ENCODE measurements at places on chromosomes 7 and 10.
A peak's percentile ranks its signal among the peaks of the same experiment; 100 is the strongest.

GRCh38 chr7:67344481-67345193, 348.0 kb downstream of the TYW1 start:
- no peak for DNase-seq

- DNase-seq, result peak; percentile 10
Measured at GRCh38 chr10:4514445-4515108, 311.4 kb upstream of the AKR1E2 start.

DNA sequence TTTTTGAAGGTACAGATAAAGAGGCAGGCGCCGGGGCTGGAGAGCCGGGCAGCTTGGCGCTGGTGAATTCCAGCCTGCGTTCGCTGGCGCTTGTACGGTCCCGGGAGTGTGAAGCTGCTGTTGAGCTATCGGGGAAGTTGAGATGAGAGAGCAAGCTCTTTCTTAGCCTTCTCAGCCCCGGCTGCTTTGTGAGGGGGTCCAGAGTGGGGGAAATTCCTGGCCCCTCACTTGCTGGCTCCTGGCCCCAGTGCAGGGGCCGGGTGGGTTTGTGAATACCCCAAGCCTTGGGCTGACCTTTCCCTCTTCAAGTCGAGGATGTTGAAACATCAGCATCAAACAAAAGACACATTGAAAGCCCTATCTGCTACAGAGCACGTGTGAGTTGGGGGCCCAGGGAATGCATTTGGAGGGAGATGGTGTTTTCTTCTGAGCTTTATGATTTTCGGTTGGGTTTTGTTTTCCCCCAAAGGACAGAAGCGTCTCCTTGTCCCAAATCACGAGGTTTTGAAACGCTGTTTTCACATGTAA, 2.7 kb downstream of the ZMIZ1 start:
- DNase-seq, result no peak

- peak; percentile 4 for DNase-seq
Measured at GRCh38 chr10:5711642-5712041, 27.0 kb downstream of the TASOR2 start.

DNA sequence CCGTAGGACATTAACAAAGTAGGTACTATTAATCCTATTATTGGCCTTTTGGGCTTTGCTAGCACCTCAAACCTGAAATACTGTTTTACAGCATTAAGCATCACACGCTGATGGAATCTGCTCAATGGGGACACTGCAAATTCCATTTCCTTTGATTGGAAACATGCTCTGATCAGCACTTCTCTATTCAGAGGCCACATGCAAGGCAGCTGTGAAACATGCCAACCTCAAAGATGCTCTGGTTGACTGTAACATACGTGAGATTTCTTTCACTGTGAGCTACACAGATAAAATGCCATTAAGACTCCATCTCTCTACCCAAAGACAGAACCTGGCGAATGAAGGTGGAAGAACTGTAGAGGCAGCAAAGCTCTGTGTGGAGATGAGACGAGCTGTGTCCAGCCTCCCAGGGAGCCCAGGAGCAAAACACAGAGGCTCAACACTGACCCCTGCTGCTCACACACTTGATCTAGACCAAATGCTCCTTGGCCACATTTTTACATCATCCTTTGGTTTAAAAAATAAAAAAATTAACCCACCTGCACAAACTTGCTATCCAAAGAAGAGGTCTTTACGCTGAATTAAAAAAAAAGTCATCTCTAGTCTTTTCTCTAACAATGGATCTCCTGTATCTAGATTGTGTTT, 8.0 kb downstream of the RSU1 start:
- peak; percentile 66 for DNase-seq

- peak; percentile 38 for DNase-seq
Measured at GRCh38 chr7:112205343-112206237, 609 bp downstream of the DOCK4 start.

GRCh38 chr10:85194706-85195105, 866.3 kb downstream of the CCSER2 start:
- no peak for DNase-seq

- DNase-seq, result no peak
Measured at GRCh38 chr10:43209651-43210141, 57.2 kb downstream of the RASGEF1A start.

DNA sequence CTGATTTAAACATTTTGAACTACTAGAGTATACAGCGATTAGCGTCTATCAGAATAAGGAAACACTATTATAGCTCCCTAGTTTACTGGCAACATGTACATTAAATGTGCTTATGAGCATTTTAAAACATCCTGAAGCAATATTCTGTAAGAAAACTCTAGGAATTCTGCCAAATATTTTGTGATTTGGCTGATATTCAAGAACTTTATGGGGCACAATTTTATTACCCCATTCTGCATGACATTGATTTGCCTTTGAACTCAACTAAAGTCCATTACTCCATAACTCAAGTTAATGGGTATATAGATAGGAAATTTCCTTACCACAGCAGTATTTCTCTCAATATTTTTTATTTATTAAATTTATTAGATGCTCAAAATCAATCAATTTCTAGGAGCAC, 369.9 kb upstream of the KCND2 start:
- DNase-seq, result no peak

DNA sequence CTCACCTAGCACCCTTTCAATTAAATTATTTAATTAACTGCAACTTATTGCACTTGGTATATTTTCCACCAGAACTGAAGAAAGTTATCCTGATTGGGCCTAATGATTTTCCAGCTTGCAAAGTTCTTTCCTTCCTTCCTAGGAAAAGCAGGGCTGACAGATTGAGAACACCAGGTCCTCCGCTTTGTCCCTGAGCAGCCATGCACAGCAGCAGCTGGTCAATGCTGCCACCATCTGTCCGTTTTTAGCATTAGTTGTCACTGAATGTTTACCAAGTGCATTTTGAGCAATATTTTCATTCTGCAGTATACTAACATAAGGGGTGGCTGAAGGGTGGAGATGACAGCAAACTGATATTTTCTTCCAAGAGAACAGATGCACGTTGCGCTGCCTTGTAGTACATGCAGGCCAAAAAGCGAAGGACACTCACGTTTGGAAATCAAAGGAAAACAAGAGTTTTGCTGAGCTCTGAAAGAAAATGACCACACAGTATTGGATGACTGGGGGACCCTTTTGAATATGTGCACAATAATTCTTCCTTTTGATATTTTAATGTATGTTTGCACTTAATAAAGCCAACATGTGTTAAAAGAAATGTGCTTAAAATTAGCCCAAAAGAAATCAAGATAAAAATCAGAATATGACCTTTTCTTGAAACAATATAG, 248.8 kb upstream of the PTN start:
- DNase-seq, result no peak

GRCh38 chr7:101321491-101322401, at the start of gene IFT22:
IFT22 (minus strand) TSS chr7:101321812; CDS start chr7:101321709, 103 bp downstream.
- peak; percentile 87 for DNase-seq

DNA sequence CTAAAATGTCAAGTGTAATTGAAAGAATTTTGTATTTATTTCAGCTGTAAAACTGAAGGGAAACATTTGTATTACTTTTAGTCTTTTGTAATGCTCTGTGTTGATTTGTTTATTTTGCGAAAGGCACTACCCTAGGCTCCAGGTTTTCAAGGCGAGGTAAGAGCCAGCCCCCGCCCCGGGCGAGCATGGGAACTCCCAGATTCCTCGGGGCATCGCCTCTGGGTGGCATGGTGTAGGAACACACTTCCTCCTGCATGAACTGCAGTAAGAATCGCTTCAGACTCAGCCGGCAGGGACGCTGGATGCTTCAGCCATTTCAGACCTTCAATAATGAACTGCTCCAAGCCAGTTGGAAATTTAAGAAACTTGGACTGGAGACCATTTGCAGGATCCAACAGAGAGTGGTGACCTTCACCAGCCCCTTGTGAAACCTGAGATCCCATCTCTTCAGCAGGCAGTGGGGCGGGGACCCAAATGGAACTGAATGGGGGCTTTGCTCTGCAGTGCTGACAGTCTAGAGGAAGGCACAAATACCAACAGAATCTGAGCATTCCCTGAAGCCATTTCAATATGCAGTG, 544.3 kb upstream of the MGMT start:
- no peak for DNase-seq

- no peak for DNase-seq
Measured at GRCh38 chr7:121313793-121314676, 14.8 kb upstream of the WNT16 start.

DNA sequence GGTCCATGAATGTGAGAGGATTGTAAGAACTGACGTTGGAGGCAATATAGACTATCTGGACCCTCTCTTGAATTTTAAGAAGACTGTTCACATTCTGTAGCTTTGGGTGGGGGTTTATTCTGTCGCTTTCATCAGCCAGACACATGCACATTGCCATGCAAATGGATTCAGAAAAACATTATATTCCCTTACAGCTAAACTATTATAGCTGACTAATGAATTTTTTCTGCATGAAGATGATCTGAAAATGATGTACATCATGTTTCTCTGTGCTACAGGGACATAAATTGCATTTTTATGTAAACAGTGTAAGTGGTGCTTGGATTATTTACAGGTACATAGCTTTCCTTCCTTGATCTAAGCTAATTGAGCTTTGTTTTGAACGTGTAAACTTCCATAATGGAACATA, 1.5 kb downstream of the MET start:
- no peak for DNase-seq

GRCh38 chr10:132653721-132654120, 116.1 kb downstream of the INPP5A start:
- DNase-seq, result no peak

- DNase-seq, result no peak
Measured at GRCh38 chr10:481628-482027, 207.8 kb downstream of the DIP2C start.
